CD4-positive, alpha-beta T cell treated with Interferon gamma for 1 hour (primary cell): ENCODE measurements at places on chromosomes 12 and 14.

DNA sequence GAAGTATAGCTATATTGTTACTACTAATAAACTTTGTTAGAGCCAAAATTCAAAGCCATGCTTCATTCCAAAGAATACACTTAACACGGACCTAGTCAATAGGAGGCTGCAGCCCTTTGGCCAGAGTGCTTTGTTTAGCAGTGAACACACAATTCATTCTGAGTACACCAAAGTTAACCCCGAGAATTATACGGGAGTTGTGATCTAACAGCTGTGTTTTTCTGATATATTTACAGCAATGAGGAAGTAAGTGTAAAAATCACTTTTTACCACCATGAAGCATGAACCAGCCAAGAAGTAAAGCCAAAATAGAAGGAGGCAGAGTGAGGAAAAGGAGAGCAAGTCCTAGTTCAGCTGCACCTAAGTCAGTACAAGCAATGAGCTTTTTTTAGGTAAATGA lies 156.8 kb upstream of the PDE3A start:
- no peak for DNase-seq

GRCh38 chr12:69916544-69917235 lies 91.7 kb downstream of the MYRFL start:
- no peak for DNase-seq

DNA sequence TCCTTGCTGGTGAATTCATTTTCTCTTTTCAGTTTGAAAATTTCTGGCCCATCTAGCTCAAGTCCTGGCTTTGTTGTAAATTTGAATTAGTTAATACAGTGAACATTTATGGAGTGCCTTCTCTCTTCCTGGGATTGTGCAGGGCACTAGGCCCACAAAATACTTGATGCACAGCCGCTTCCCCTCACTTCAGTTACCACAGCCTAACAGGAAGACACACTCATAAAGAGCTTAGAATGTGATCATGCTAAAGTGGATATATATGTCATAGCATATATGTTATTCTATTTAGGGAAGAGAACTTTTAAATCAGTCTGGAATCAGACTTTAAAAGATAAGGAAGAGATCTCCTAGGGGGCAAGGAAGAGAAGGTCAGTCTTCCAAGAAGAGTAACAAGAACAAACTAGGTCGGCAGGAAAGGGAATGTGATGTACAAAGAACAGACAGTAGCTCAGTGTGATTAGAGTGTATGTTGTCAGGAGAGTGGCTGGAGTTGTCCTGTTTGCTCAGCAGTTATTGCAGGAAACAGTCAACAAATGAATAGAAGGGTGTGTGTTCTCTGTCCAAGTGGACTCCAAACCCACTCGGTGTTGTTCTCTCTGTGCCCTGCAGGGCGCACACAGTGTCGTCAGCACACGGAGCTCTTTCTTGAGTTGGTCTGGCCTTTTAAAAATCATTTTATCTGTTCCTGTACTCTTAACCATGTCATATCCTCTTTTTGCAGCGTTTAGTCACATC lies 74.4 kb downstream of the DAAM1 start:
- no peak for DNase-seq

- DNase-seq, result no peak
These were observed 82.7 kb upstream of the SFSWAP start for GRCh38 chr12:131628023-131628740.
